ENCODE measurements at places on chromosomes 11 and 22.

DNA sequence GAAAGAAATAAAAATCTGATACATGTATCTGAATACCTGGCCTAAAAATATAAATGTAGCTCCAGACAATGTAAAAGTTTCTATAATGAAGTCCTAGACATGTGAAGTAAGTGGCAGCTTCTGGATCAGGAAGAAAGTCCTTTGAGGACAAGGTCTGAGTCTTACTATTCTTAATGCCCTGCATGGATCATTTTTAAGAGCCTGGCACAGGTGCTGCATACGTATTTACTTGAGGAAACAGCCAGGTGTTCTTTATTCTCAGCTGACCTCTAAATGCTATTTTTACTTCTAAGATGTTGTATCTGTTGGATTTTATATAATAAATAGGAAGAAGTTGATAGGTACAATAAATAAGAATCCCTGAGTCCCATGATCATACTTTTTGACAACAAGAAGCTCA is 750.0 kb upstream of the LUZP2 start:
- DNase-seq = no peak

DNA sequence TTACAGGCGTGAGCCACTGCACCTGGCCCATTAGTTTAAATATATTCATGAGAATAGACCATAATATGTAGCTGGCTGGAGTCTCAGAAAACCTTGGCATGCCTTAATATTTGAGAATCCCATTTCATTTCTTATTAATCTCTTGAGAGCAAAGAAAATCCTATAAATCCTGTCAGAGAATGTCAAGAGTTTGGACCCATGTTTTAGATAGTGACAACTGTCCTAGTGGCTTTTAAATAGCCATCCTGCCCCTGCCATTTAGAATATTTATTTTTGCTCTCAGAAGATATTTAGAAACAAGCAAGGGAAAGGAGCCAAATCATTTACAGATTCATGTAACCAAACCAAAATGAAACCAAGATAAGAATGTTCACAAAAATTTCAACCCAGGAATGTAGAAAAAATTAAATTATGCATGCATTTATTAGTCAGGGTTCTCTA is 107.2 kb downstream of the SWAP70 start:
- no peak for DNase-seq

DNA sequence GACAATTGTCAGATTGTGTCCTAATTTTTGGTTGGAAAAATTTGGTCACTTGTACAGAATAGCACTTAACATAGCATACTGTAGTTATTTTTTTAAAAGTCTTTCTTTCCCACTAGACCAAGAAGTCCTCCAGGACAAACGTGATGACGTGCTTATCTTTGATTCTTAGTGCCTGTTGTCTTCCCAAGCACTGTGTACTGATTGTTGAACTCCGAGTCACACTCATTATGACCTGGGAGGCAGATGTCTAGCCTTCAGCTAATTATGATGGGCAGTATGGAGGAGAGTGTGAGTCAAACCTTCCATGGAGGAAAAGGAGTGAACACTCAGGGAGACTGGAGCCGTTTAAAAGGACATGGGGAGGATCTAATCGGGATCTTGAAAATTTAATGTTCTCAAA is 119.8 kb downstream of the SPON1 start:
- DNase-seq = no peak

GRCh38 chr11:44711113-44711786 is 15.5 kb upstream of the TSPAN18 start:
- DNase-seq = no peak

DNA sequence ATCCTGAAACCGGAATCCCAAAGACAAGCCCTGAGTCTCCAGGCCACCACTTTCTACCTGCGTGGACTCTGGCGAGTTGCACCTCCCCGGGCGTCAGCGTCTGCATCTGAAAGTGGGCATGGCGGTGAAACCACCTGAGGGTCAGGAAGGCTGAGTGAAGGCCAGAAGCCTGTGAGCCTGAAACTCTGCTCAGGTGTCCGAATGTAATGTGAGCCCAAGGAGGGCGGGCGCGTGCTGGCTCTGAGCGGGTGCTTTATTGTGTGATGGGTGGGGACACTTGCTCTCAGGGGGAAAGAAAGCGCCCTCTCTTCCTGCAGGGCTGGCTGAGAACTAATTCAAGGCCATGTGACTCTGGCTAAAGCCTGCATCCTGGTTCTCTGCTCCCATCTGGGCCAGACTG is 135.6 kb downstream of the ST3GAL4 start:
- DNase-seq = no peak

DNA sequence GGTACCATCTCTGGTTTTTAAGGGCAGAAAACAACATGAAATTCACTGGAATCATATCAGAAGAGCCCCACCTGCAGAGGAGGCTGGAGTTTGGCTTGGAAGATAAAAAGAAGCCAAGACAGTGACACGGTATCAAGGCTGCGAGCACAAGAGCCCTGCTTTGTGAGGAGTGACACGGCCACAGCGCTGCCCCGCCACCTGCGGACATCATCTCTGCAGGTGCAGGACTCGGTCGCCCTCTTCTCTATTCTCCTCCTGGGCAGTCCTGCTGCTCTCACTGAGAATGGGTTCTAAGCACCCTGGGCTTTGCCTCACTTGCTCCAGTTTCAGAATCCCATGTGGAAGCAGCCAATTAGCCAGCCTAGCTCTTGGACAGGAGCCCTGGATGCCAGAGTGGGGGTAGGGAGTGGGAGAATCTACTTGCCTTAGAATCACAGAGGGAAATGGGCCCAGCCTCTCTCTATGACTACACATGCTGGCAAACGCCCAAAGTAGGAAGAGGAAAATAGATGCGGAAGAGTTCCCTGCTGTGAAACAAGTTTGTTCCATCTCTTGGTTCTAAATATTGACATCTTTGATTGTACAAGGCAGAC is 17.1 kb downstream of the APOL4 start:
- no peak for DNase-seq

GRCh38 chr11:59865031-59865430 is 1.3 kb downstream of the TCN1 start:
- no peak for DNase-seq

DNA sequence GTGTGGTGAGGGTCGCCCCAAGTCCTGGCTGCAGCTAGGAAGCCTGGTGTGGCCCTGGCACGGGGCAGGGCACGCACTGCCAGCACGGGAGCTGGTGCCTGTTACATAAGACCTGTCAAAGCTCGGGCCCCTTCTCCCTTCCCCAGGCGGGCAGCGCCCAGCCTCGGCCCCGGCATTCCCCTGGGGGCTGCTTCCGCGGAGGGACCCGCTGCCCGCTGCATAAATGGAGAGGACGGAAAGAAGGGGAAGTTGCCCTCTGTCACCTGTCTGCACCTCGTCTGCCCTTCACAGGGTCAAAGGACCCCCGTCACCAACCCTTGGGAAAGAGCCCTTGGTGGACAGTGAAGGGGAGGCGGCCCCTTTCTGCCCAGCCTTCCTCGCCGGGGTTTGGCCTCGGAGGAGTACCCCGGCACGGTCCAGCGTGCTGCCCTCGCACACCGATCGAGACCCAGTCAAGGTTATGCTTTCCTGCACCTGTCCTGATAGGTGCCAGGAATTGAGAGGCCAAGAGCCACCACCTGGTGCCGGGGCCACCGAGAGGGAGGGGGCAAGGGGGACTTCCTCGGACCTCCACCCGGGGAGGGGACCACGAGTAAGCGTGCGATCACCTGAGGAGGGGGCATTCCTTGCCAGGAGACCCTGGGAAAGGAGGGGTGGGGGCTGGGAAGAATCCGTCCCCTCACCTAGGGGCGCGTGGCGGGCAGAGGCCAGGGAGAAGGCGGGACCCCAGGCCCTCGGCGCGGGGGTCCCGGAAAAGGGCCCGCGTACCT is 16.8 kb upstream of the MFRP start:
- DNase-seq = no peak

DNA sequence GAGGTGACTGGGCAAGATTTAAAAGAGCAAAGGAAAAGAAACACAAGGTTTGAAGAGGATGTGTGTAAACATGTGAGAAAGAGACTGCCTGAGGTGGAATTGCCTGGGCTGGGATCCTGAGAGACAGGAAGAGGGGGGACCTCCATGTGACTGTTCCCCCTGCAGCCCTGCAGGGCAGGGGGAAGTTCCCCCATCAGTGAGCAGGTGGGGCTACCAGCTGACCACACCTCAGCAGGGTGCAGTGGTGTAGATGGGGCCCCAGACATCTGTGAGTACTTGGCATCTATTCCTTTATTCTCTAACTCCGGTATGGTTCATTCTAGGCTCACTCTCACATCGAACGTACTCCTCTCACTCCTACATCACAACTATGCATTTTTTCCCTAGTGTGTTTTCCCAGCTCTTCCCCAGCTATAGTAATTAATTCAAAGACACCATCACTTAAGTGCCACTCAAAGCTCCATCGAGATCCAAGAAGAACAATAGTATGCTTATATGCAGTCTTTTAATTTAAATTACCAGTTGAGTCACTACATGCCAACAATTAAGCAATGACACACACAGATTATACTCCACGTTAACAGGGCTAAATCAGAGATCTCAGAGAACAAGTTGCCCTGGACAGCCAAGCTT is 42.7 kb downstream of the LGR4 start:
- DNase-seq = no peak

DNA sequence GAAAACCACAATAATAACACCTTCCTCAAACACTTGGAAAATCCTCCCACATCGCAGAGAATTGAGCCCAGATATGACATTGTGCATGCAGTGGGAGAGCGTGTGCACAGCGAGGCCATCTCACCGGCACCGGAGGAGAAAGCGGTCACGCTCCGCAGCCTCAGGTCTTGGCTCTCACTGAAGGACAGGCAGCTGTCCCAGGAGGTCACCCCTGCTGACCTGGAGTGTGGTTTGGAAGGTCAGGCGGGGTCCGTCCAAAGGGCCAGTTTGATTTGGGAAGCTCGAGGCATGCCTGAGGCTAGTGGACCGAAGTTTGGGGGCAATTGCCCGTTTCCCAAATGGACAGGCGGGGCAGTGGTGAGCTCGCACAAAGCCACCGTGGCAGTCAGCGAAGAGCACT is 86.7 kb downstream of the KIAA1671 start:
- no peak for DNase-seq

DNA sequence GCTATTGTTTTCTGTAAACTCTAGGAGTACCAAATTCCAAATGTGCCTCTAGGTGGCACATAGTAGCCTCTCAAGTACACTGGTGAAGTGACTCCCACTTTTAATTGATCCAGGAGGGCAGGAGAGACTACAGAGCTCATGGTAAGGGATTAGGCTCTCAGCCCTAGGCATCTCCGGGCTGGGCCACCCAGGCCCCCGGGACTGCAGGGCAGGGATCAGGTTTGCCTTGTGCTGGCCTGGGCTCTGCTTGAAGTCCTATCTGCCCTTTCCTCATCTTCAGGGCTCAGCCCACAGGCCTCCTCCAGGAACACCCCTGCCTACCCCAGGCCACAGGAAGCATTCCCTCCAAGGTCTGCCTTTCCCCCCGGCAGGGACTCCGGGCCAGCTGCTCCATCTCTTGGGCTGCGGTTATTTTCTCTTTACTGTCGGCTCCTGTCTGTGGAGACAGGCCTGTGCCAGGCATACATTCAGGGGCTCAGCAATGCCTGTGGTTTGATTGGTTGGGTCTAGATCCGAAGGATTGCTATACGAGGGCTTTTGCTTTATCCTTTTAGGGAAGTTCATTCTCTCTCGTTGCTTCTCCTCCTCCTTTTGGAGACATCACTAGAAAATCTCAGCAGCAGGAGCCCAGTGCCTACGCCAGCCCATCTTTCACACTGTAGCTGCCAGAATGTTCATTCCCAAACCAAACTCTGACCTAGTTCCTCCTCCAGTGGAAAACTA is 32.8 kb downstream of the PARVA start:
- DNase-seq = no peak

DNA sequence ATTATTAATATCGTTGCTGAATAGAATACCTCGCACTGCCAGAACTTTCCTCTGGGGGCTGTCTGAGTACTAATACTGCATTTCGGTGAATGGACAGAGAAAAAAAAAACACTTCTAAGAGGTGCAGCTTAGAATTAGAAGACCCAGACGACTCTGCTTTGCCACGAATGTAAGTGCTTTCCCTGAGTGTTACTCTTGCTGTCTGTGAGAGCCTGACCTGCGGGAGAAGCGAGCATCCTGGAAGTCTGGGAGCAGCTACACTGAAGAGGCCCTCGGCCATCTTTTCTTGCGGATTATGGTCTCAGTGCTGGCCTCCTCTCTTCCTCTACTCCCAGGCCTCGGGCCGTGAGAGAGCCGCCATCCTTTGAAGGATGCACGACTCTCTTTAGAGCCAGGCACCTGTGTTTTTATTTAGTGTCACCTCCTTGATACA is 94.9 kb downstream of the SCN3B start:
- DNase-seq = no peak

DNA sequence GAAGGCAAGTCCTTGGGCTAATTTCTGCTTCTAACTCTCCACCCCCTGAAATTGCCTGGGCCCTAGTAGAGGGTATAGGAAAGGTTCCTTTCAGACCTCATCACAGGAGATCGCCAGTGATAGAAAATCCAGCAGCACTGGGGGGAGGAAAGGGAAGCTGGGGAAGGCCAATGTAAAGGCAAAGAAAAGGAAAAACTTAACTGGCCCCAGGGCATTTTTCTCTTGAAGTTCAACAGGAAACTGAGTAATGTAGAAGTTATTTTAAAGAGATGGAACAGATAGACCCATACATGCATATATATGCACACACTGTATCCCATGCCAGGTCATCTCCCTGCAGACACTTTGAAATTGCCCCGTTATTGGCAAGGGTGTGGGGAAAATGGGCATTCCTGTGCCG is 134.0 kb downstream of the TRIM44 start:
- DNase-seq = no peak

DNA sequence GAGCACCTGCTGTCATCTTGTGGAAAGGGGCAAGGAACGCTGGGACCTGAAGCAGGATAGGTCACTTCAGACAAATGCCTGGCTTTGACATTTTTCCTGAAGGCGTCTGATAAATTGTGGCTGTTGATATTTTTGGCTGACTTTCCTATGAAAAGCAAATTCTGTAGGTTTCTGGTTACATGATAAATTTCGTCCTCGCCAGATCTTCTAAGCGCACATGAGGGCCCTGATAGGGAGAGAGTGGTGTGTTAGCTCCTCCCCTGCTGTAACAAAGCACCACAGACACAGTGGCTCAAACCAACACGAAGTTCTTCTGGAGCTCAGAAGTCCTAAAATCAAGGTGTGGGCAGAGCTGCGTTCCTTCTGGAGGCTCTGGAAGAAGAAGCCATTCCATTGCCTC is 19.6 kb downstream of the APOL4 start:
- no peak for DNase-seq

- no peak for DNase-seq
These were observed 12.6 kb downstream of the RAB36 start for GRCh38 chr22:23157560-23158515.

- no peak for DNase-seq
These were observed 90.7 kb downstream of the MORC2 start for GRCh38 chr22:30877662-30878515.

GRCh38 chr11:60699284-60699691 is at the start of gene MS4A8:
TSS of gene MS4A8 (plus strand) at chr11:60699612. CDS start at chr11:60700861, 1,249 bp downstream.
- no peak for DNase-seq

GRCh38 chr11:10158461-10158860 is 135.6 kb downstream of the SBF2 start:
- no peak for DNase-seq

Data from naive B cell (primary cell).